ENCODE measurements at places on chromosomes 5 and 9.

DNA sequence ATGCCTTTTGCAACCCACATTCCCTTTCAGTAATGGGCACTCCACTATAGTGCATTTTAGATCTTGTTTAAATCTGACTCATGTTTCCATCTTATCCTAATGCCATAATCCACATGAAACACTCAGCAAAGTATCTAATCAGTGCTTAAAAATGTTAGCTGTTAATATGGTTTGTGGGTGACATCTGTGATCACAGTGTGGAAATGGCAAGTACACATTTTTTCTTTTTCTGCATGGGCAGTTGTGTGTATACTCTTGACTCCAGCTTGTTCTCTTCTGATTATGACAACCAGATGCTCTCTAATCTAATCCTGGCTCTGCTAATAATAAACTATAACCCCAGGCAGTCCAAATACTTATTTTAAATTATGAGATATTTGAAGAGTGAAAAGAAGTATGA lies 103.3 kb downstream of the EDIL3 start:
- no peak for DNase-seq

GRCh38 chr9:75607521-75607920 lies 283.0 kb upstream of the PCSK5 start:
- DNase-seq = no peak

DNA sequence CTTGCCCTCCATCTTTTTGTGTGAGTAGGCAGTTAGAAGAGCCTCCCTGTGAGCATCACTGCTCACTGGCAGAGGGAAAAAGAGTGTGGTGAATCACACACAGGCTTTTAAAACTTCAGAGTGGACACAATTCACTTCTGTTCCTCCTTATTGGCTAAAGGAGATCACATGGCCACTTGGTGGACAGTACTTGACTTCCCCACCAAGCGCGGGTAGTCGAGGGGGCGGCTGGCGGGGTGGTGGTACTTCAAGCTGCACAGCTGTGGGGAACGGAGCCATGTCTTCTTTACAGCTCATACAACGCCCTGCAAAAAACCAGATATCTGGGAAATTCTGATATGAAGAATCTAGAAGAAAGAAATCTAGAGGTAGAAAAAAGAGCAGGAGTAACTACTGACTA lies 95.4 kb downstream of the PAM start:
- DNase-seq = no peak

- no peak for DNase-seq
These were observed 70.1 kb upstream of the SPATA31E1 start for GRCh38 chr9:87812375-87813118.

GRCh38 chr5:72369711-72370110 lies 49.5 kb downstream of the PTCD2 start:
- DNase-seq = no peak

GRCh38 chr5:98588215-98588614 lies 185.2 kb upstream of the RGMB start:
- DNase-seq = no peak

- DNase-seq = no peak
These were observed 107.1 kb downstream of the GADD45G start for GRCh38 chr9:89711866-89712265.

DNA sequence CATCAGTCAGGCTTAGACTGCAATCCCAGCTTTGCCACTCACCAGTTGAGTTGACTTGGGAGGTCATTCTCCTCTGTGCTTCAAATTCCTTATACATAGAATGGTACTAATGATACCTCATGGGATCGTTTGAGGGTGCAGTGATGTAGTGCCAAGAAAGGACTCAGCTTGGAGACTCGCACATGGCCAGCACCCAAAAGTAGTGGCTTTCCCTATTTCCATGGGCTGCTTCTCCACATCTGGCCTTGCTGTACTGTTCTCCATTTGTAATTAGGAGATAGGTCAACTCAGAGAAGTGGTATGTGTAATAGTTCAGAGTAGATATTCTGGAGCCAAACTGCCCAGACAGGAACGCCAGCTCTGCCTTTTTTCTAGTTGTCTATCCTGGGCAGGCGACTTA lies 5.5 kb downstream of the CCL19 start:
- no peak for DNase-seq

GRCh38 chr5:71522151-71522550 lies 65.0 kb upstream of the MCCC2 start:
- no peak for DNase-seq

- peak; percentile 27 for DNase-seq
These were observed 78.8 kb downstream of the WNK2 start for GRCh38 chr9:93262537-93263310.

GRCh38 chr9:24342457-24342856 lies 203.2 kb downstream of the IZUMO3 start:
- no peak for DNase-seq

- DNase-seq = no peak
These were observed 221.4 kb upstream of the KLF4 start for GRCh38 chr9:107710953-107711352.

DNA sequence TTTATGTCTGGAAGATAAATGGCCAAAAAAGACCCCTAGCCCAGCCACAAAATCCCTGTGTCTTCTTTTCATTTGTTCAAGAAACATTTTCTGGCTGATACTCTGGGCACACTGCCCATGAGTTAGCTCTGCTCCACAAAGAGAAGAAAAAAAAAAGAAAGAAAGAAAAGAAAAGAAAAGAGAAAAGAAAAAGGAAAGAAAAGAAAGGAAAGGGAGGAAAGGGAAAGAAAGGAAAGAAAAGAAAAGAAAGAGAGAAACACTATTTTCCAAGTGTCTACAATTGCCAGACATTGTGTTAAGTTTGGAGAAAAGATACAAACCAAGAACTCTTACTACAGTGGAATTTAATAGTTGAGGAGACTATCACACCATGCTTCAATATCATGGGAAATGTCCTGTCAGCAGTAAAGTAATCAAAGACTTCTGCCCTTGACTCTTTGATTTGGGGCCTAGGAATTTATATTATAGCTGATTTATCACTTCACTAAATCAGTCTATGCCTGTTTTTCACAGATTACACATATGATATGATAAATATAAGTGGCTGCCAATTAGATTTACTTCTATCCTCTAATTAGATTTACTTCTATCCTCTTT lies 3.0 kb downstream of the TRMO start:
- DNase-seq = no peak

DNA sequence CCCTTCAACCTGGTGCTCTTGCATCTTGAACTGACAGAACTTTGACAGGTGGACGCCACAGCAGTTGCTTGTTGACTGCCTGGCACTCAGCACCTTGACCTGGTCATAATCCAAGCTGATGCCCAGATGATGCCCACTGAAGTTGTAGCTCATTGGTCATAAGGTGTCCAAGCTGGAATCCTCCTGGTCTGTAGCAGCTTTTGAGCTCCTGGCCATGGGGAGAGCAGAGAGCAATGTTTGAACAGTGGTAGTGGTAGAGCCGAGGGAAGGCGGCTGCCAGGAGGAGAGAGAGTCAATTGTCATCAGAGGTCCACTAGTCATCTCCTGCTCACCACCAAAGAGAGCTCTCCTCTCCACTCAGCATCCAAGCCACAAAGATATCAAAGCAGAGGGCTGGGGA lies 23.3 kb downstream of the CSF2 start:
- DNase-seq = peak; percentile 15

- DNase-seq = no peak
These were observed 32.9 kb downstream of the RAB24 start for GRCh38 chr5:177270653-177271052.

DNA sequence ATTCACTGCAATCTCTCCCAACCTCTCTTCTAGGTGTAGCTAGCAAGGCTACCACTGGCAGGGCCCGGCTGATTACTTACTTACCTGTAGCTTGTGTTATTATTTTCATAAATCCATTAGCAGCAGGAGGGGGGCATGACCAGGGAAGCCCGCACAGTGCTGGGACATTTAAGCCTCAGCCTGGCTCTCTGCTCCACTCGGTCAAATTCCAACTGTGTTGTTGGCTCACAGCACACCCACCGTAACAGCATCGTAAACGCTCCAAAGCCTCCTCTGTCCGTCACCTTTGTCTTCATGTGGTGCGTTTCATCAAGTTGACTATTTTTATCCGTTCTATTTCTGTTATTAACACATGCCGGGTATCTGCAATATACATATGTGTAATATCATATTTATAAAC lies 264.7 kb downstream of the NSG2 start:
- DNase-seq = no peak

GRCh38 chr9:75265525-75265972 lies 177.2 kb downstream of the OSTF1 start:
- DNase-seq = peak; percentile 34

- DNase-seq = no peak
These were observed 49.9 kb downstream of the SHB start for GRCh38 chr9:38018958-38019602.

DNA sequence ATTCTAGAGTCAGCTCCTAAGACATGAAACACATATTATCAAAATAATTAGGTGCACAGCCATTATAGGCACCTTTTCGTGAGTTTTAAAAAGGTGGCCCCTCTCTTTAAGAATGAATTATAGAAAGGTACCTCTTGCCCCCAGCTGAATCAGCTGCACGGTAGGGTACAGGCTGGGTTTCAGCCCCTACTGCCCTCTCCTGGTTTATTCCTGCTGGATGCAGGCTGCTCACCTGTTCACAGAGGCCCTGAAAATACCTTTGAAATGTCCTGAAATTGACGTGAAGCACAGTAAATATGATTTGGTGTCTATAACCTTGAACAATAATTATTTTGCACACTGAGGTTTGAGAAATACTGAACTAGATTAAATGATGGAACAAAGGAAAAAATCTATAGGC lies 504.8 kb upstream of the SGCD start:
- no peak for DNase-seq

GRCh38 chr9:75181750-75182149 lies 93.4 kb downstream of the OSTF1 start:
- DNase-seq = no peak

GRCh38 chr9:135765416-135765815 lies 63.4 kb downstream of the KCNT1 start:
- no peak for DNase-seq

DNA sequence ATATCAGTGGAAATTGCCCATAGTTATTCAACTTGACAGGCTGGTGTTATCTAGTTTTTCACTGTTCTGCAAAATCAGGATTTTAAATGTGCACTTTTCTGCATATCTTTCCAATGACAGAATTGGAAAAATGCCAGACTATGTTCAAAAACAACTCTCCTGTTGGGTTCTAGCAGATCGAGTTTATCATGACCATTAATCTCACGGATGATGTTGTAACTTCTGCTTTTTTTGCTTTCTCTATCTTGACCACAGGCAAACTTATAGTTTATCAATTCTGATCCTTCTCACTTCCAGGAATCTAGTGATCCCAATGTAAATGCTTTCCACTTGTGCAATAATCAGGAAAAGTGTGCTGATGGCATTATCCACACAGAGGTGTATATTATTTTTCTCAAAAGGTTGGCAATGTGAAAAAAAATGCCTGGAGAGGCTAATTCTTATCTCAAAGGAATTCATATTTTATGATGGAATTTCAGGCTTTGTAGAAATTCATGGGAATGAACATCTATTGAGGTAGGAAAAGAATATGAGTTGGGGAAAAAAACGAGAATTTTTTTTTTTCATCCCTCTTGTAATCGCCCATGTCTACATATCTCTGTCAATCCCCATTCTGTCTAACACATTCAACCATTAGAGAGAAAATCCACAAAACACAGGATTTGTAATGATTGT lies 73.6 kb upstream of the DAB2 start:
- DNase-seq = no peak

DNA sequence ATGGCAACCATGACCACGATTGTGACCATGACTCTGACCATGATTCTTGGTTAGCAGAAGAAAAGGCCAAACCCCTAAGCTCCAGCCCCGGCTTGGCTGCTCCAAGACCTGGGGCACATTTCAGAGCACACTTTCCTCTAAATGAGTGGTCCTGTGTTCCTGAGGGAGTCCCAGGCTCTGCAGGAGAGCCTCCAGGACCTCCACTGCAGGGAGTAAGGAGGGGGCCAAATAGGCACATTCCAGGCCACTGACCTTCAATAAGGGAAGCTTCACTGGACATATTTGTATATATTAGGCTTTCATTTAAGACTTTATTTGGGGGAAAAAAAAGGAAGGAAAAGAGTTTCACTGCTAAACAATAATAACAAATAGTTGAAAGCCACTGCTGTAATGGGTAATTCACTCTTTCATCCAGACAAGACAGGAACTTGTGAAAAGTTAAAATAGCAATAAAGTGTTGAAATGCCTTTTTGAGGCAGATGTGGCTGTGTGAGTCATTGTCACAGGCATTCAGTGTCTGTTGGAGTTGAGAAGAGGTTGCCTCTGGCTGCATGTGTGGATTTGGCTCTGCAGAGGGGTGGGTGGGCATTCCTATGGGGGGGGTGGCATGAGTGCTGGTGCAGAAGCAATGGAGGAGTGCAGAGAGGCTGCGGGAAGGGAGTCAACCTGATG lies 63.9 kb upstream of the TGFBR1 start:
- DNase-seq = no peak

DNA sequence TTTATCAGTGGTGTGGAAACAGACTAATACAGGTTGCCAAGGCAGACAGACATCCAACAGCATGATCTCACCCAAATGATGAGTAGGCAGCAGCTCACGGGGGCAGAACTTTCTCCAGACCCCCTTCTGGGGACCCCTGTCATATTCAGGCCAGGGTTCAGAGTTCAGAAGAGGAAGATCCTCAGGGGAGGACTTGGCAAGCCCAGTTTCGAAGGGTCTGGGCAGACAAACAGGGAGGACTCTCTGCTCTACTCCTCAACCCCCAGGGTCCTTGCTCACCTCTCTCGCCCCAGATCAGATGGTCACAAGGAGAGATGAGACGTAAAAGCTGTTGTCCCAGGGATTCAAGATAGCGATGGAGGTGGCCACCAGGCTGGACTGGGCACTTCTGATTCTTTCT lies 215.1 kb upstream of the MVB12B start:
- DNase-seq = no peak

GRCh38 chr9:87872079-87872624 lies 10.5 kb upstream of the SPATA31E1 start:
- DNase-seq = no peak

GRCh38 chr5:150499437-150499956 lies 8.4 kb upstream of the NDST1 start:
- DNase-seq = no peak

GRCh38 chr5:84237126-84237525 lies 147.6 kb downstream of the EDIL3 start:
- DNase-seq = no peak

- no peak for DNase-seq
These were observed 84.9 kb downstream of the FBN2 start for GRCh38 chr5:128453121-128453520.

DNA sequence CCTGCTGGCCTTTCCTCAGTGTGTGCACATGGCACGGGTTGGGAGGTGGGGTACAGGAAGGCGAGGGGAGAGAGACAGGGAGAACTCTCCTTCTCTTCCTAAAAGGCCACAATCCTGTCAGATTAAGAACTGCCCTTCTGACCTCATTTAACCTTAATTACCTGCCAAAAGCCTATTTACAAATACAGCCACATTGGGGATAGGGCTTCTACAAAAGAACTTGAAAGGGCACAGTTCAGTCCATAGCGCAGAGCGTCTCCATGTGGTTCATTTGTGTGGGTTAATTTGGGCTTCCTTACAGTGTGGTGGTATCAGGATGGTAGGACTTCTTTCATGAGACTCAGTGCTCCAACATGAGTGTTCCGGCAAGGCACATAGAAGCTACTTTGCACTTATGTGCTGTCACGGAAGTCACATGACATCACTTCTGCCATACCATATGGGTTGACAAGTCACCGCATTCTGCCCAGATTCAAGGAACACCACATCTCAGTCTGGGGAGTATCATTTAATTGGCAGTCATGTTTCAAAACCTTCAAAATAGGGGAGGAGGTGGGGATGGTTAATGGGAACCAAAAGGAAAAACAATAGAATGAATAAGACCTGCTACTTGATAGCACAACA lies 46.8 kb downstream of the NLN start:
- DNase-seq = no peak
